ENCODE measurements at places on chromosomes 1 and 21.

GRCh38 chr1:59601041-59601441 is 213.7 kb upstream of the HOOK1 start:
- no peak for DNase-seq

- DNase-seq: no peak
These were observed 9.0 kb downstream of the LRRC47 start for GRCh38 chr1:3787349-3787715.

GRCh38 chr1:5648410-5649165 is 343.6 kb downstream of the NPHP4 start:
- DNase-seq: peak; percentile 30

GRCh38 chr1:228852511-228853088 is 117.3 kb downstream of the RHOU start:
- no peak for DNase-seq

GRCh38 chr21:29670228-29670627 is 269.6 kb downstream of the GRIK1 start:
- DNase-seq: no peak

DNA sequence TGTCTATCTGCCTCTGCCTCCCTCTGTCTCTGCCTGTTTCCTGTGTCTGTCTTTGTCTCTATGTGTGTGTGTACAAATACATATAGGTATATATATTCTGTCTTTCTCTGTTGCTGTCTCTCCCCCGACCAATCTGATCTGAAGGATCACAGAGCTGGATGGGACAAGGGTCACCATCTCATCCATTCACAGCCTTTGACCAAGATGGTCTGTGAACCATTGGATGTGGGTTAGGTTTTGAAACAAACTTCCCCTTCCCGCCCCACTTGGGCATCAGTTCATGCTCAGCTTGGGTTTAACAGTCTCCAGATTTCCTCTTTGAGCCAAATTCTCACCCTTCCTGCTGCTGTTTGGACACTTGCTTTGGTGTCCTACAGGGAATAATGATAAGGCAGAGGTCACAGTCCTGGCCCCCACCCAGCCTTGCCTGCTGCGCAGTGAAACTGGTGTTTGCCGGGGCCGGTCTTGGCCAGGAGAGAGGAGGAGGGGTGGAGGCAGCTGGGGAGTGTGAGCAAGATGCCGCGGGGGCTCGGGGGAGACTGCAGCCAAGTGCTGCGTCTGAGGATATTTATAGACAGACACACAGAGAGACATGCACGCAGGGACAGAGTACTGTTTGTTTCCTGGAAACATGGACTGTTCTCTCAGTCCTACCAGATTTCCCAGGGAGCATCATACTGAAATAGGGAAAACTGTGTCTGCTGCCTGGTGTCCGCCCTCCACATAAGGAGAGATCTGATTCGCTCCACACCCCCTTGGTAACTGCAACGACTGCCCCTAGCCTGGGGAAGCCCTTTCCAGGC is 27.0 kb upstream of the BTG2 start:
- DNase-seq: no peak

GRCh38 chr1:203597331-203598090 is 29.1 kb upstream of the ATP2B4 start:
- DNase-seq: no peak

DNA sequence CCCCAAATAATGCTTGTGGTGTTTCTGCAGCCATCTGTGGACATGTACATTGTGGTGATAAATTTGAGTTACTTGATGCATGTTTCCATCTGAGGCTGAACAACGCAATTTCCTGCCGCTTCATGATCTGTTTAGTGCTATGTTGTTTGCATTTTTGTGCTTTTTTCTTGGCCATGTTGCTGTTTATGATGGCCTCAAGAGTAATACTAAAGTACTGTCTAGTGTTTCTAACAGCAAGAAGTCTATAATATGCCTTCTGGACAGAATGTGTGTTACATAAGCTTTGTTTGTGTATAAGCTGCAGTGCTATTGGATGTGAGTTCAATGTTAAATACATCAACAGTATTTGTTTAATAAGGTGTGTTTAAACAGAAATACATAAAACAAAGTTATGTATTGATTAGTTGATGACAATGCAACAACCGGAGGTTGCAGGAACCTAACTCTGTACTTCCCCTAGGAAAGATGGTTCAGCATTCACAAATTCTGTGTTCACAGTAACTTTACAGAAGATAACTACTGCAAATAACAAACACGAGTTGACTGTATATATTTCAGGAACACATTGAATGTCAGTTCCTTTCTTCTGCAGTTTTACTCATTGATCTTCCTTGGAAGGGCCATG is 114.8 kb upstream of the USP24 start:
- DNase-seq: no peak

Measured in NCI-H345 (cell line).